Left renal cortex interstitium (tissue), 4 donors: ENCODE measurements at places on chromosomes 1 and 21. TPM values are rescaled to one million over a fixed set of nuclear protein-coding genes. Genes with fewer than 3 reads are reported as not detected.

KRTAP10-12 gene
- polyA plus RNA-seq = not detected

TACSTD2 gene
- polyA plus RNA-seq = 27.4 TPM

DNA sequence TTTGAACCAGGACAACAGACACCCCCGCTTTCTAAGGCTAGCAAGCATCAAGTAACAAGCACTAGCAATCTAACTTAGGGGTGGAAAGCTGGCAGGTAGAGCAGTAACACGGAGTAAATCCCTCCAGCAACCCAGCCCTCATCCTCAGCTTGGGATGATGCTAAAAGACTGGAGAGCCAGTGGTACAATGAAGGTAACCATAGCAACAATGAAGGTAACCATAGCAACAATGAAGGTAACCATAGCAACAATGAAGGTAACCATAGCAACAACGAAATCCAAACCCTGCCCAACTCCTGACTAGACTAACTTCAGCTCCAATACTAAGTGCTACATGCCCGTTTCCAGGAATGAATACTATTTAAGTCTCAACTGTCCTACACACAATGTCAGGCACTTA lies 22.2 kb upstream of the EIF4G3 start:
- DNase-seq = no peak

TNFAIP8L2 gene
- polyA plus RNA-seq = 1.2 TPM

DNA sequence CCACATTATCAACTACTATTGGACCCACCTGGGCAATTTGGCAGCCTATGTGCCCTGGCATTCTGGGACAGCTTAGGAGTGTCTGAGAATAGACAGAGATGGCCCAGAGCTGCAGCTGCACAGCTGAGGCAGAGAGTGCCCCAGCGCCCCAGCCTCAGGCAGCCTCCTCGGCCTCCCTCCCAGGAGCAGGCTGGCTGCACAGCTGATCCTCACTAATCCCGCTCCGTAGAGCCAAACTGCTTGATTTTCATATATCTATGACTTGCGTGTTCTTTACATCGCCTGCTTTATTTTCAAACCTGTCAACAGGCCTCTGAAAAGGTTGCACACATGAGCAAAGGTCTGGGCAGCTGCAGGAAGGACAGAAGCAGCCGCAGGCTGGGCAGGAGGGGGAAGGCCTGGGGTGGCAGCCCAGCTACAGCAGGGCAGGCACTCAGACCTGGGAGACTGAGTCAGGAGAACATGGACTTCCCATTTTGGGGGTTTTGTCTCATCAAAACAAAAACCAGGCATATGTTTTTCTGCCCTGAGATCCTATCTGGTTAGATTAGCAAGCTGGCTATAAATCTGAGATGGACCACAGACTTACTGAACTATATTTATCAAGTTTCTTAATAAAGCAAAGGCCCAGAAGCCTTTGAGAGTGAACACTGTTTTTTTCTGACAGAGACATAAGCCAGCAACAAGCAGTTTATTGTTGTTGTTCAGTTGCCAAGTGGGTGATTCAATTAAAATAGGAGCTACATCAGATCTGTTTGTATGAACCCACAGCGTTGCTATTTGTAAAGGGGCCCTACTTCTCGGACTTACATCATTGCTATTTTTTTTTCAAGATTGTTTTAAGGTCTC lies 301.8 kb upstream of the DUSP10 start:
- peak; percentile 66 for DNase-seq

ILDR2 gene
- 12.2 TPM for polyA plus RNA-seq

DNA sequence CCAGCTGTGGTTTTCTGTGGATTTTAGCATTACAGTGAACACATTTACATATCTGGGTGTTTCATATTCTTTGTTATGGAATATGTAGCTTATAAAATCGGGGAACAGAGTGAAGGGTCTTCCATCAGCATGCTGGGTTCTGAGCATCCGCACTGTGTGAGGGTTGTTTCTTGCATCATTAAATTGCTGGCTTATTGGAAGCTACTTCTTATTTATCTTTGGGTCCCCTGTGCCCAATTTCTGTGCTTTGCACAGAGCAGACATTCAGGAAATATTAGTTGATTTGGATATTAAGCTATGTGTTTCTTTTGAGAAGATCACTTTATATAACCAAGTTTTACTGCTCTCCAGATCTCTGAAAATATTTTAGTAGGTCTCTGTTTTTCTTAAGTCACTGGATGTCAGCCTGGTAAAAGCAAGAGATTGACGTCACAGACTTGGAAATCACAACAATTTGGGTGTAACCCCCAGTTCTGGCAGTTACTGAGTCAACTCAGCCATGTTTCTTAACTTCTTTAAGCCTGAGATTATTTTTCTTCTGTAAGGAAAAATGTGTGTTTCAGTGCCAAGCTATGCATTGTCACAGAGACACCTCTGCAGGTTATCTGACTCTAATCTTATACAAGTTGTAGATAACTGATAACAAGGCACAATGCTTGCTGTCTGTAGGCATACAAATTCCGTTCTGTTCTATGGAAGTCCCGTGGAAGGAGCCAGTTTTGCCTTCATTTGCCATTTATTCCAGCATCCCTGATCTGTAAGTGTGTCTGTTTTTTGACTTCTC lies 258.3 kb upstream of the KAZN start:
- no peak for DNase-seq
